Mesendoderm (in vitro differentiated cells): ENCODE measurements at places on chromosomes 13 and 19.
A peak's percentile ranks its signal among the peaks of the same experiment; 100 is the strongest.

- DNase-seq, result peak; percentile 86
Observed at GRCh38 chr19:44951179-44952159, 3.7 kb upstream of the CLPTM1 start.

- peak; percentile 97 for DNase-seq
Observed at GRCh38 chr13:41696163-41697003, 239.0 kb downstream of the RGCC start.

DNA sequence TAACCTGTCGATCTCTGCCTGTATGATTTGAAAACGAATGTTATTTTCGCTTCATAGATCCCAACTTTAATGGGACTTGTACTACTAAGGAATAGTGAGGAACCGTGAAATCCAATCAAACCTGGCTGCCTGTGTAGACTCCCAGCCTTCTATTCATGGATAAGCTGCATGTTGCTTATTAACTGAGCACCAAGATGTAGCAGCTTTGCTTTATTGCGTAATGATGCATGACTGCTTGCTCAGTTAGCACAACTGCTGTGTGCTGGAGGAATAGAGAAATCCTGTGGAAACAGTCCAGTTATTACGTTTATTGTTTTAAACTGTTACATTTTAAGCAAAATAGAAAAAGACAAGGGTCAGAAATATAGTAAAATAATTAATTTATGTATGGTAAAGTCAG lies 108.2 kb downstream of the SHISA2 start:
- DNase-seq, result no peak

GRCh38 chr13:27751953-27752532 lies 40.2 kb upstream of the GSX1 start:
- no peak for DNase-seq

- no peak for DNase-seq
Observed at GRCh38 chr19:591099-591958, 1.6 kb downstream of the HCN2 start.
